ENCODE measurements at places on chromosomes 7 and 10. TPM values are rescaled to one million over a fixed set of nuclear protein-coding genes. Genes with fewer than 3 reads are reported as not detected.

GRCh38 chr7:115749924-115750323, 280.6 kb downstream of the TFEC start:
- DNase-seq = no peak
- no peaks in the 10 kb centered on the region for H3K4me1 ChIP-seq
- no peak overlapping the region for H3K27ac ChIP-seq
- H3K4me3 ChIP-seq = no peak overlapping the region
- no peaks in the 10 kb centered on the region for H3K36me3 ChIP-seq

The LRIT1 gene
- not detected for total RNA-seq

DNA sequence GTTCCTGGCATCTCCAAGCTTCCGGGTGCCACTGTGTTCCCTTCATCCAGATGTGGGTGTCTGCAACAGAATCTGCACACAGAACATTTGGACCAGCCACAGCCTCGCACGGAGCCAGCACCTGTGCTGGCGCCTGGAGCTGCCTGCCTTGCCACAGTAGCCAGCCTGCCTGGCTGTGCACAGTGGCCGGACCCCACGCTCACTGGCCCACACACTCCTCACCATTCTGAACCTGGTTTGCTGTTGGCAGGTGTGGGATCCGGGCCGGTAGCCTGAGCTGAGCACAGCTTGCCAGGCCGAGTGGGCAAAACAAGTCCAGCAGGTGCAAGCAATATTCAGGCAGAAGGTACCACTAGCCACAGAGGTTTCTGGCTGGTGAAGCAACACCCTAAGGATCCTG, 7.6 kb upstream of the KLHL7 start:
- no peak overlapping the region for H3K27ac ChIP-seq
- no peaks in the 10 kb centered on the region for H3K36me3 ChIP-seq
- no peaks in the 10 kb centered on the region for H3K27me3 ChIP-seq
- DNase-seq = no peak
- H3K4me1 ChIP-seq = no peaks in the 10 kb centered on the region

The METTL27 gene
- total RNA-seq = 3.0 TPM

GRCh38 chr7:26199301-26200037, 1.1 kb downstream of the HNRNPA2B1 start:
- peak overlapping the region; percentile 98 for H3K27ac ChIP-seq
- peaks cover 3% of the 10 kb centered on the region for H3K4me1 ChIP-seq
- no peaks in the 10 kb centered on the region for H3K36me3 ChIP-seq
- H3K27me3 ChIP-seq = no peaks in the 10 kb centered on the region
- DNase-seq = peak; percentile 81

The FANK1 gene
- 7.0 TPM for total RNA-seq

The EXOC4 gene
- total RNA-seq = 70.7 TPM

DNA sequence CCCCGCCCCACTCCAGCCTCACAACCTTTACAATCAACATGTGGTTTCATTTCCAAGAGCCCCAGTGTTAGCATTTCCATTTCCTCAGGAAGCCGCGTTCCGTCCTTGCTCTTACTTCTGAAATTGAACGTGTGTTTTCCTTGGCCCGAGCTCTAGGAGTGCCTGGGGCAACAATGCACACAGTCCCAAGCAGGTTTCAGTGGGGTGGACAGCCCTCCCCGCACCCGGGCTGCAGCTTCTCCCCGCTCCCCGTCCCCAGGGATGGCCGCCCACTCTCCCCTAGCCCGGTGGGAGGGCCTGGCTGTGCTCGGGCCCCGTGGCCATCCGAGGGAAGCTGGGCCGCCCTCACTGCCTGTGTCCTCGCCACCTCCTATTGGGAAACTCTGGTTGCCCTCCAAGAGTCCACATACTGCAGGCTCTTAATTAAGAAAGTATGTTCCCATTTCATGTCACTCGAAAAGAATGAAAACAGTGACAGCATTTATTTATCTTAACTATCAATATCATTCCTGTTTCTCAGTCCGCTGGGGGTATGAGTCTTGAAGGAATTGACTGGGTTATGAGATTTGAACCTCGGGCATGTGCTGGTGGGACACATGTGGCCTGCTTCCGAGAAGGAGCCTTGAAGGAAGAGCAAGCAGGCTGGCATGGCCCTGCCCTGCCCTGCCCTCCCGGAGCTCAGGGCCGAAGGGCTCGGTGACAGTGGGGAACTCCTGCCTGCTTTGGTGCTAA, 163.8 kb downstream of the GRK5 start:
- peaks cover 36% of the 10 kb centered on the region for H3K4me1 ChIP-seq
- DNase-seq = peak; percentile 72
- no peaks in the 10 kb centered on the region for H3K27me3 ChIP-seq
- H3K27ac ChIP-seq = no peak overlapping the region
- H3K36me3 ChIP-seq = no peaks in the 10 kb centered on the region
- H3K4me3 ChIP-seq = no peak overlapping the region

DNA sequence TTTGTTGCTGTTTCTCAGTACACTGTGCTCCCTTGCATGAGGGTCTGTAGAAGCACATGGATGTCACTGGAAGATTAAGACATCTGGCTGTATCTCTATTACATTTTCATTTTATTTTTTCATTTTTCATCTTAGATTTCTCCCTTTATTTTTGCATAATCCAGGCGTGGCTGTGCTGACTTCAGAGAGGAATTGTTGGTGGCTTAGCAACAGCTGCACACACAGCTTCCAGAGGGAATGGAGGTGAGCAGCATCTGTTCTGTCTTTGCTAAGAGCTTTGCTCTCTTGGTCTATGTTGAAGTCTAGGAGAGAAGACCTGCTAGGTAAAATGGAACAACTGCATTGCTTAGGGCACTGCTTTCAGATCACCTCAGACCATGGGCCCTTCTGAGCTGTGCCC, 254.4 kb upstream of the SP4 start:
- H3K4me1 ChIP-seq = no peaks in the 10 kb centered on the region
- no peak overlapping the region for H3K4me3 ChIP-seq
- DNase-seq = no peak
- no peaks in the 10 kb centered on the region for H3K36me3 ChIP-seq
- no peak overlapping the region for H3K27ac ChIP-seq

The GPER1 gene
- 2.0 TPM for total RNA-seq

- DNase-seq = no peak
- H3K27me3 ChIP-seq = no peaks in the 10 kb centered on the region
- no peak overlapping the region for H3K27ac ChIP-seq
- no peaks in the 10 kb centered on the region for H3K36me3 ChIP-seq
- no peak overlapping the region for H3K4me3 ChIP-seq
These were observed 22.2 kb downstream of the TMEM120A start for GRCh38 chr7:75971961-75972763.

DNA sequence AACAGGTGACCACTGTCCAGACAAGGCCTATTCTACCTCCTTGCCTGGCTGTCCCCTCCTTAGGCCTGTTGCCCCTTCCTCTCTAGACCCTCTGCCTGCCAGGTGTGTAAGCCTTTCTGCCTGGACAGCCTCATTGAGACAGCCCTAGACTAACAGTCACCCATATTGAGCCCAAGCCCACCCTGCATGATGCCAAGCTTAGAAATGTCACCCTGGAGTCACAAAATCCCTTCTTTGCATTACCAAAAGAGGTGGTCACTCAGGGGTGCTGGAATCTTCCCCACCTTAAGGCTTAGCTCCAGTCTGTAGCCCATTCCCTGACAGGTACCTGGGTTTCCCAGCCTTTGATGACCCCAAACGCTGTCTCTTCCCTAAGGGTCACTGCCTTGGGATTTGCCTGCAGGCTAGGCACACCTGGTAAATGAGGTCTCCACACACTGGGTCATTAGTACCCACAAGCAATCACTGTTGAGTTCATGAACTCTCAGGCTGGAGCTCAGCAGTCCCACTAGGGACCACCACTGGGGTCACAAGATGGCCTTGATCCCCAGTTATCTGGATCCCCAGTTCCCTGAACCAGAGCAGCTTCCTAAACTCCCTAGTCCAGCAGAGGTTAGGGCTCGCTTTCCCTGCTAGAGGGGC, 54.9 kb upstream of the CAMK2B start:
- no peaks in the 10 kb centered on the region for H3K36me3 ChIP-seq
- no peak for DNase-seq
- no peak overlapping the region for H3K27ac ChIP-seq

- no peak overlapping the region for H3K27ac ChIP-seq
- DNase-seq = no peak
These were observed 53.3 kb downstream of the DIP2C start for GRCh38 chr10:636016-636730.

The COL26A1 gene
- total RNA-seq = 0.42 TPM

DNA sequence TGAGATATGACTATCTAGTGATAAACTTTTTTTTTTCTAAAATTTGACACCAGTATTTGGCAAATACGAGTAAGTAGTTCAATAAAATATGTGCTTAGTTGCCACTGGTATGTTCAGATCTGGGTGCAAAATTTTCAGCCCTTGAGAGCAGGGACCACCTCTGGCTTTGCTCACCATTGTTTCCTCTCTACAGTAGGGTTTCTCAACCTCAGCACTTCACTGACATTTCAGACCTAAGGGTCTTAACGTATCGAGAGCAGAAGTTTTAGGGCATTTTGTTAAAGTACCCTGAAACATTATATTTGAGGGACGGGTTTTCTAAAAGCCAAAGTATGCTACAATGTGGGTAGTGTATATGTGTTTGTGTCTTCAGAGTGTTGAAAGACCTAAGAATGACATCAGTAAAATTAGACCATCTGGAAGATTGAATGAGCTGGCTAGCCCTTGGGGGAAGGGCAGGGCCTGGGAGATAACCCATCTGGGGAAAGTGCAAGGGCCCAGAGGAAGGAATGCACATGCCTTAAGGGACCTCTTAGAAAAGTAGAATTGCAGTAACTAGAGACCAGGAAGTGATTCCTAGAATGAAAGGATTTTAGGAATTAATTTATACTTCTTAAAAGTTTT, 11.8 kb downstream of the BZW2 start:
- no peaks in the 10 kb centered on the region for H3K27me3 ChIP-seq
- peaks cover 3% of the 10 kb centered on the region for H3K4me1 ChIP-seq
- no peaks in the 10 kb centered on the region for H3K36me3 ChIP-seq
- DNase-seq = no peak

- H3K36me3 ChIP-seq = no peaks in the 10 kb centered on the region
- DNase-seq = no peak
- no peaks in the 10 kb centered on the region for H3K27me3 ChIP-seq
- no peak overlapping the region for H3K4me3 ChIP-seq
- peaks cover 7% of the 10 kb centered on the region for H3K4me1 ChIP-seq
These were observed 3.2 kb downstream of the PSMG3 start for GRCh38 chr7:1566687-1567048.

The MRC1 gene
- total RNA-seq = 39.9 TPM

DNA sequence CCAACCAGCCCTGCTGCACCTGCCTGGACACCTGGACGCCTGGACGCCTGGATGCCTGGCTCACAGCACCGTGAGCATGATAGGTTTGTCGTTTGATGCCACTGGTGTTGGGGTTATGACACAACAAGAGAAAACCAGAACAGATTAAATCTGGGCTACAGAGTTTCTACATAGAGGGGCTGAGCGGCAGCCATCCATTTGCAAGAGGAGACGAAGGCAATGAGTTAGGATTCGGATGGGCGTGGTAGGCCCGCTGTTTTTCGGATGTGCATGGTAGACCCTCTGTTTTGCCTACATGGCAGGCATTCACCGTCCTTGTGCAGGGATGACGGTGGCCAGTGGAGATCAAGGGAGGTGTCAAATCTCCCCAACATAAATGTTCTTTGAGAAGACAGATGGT, 121.5 kb upstream of the RNF32 start:
- no peaks in the 10 kb centered on the region for H3K4me1 ChIP-seq
- H3K27ac ChIP-seq = no peak overlapping the region
- H3K4me3 ChIP-seq = no peak overlapping the region
- no peak for DNase-seq

- peaks cover 3% of the 10 kb centered on the region for H3K4me1 ChIP-seq
- no peaks in the 10 kb centered on the region for H3K27me3 ChIP-seq
- no peak overlapping the region for H3K4me3 ChIP-seq
- DNase-seq = no peak
These were observed 17.4 kb downstream of the SLC13A4 start for GRCh38 chr7:135710417-135711138.

DNA sequence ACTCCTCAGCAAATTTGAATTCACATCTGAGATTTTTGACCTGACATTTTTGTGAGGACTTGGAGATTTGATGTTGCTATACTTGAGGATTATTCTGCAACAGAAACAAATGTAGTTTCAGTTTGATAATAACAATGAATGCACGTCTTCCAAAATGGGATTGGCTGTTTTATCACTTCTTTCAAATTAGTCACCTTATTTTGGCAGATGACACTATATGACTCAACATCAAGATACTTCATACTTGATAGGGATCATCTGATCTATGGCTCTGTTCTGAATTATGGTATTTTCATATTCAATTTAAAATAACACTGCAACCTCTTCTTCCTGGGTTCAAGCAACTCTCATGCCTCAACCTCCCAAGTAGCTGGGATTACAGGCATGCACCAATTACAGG, 24.2 kb downstream of the ARL5B start:
- H3K4me3 ChIP-seq = no peak overlapping the region
- no peak overlapping the region for H3K27ac ChIP-seq
- no peaks in the 10 kb centered on the region for H3K27me3 ChIP-seq

DNA sequence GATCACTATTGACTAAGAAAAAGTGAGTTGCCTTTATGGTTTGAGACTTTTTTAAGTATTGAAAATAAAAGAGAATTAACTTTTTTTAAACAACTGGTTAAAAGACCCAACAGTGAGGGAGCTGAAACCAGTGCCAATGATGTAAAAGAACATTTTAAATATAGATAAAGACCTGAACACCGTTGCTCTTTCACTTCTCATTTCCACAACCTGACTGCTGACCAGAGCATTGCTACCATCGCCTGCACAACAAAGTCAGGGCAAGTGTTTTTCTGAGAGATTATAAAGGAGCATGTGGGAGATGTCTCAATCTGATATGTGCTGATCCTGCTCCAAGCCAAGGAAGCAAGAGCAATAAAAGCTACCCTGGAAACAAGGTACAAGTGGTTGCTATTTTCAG, 34.7 kb downstream of the IMMP2L start:
- no peak overlapping the region for H3K27ac ChIP-seq
- no peak overlapping the region for H3K4me3 ChIP-seq
- no peaks in the 10 kb centered on the region for H3K36me3 ChIP-seq
- no peak for DNase-seq

DNA sequence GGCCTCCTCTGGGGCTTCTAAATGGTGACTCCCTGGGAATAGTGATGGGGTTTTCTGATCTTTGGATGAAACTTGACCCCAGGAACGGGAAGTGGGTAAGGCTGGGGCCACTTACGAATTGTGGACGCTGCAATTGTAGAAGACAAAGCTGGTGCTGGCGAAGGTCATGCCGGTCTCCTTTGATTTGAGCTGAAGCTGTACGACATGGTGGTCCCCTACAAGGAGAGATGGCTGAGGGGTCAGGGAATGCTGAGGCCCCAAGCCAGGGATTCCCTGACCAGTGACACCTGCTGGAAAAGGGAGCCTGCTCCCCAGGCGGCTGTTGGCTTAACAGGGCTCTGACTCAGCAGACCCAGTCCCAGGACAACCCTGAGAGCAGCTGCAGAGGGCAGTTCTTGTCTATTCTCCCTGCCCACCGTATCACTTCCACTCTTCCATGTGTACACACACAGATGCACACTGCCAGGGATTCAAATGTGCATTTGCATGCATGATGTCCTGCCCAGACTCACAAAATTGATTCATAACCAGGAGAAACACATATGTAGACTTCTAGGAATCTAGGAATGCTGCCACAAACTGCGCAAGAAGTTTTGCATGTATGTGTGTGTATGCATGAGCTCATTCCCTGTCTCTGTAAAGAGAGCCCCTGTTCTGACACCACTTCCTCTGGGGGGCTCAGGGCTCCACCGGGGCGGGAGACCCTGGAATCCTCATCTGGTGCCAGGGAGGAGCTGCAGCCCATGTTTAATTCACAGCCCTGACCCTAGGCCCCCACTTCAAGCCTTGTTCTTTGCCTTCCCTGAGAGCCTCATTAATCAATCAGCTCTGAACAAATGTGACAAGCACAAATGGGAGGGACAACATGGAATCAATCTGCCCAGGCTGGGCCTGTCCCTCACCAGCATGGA, 350.0 kb downstream of the PLXNA4 start:
- DNase-seq = no peak
- no peaks in the 10 kb centered on the region for H3K36me3 ChIP-seq
- no peak overlapping the region for H3K4me3 ChIP-seq
- no peaks in the 10 kb centered on the region for H3K4me1 ChIP-seq
- H3K27me3 ChIP-seq = no peaks in the 10 kb centered on the region
- H3K27ac ChIP-seq = no peak overlapping the region
